ENCODE measurements at places on chromosomes 7 and 10.

DNA sequence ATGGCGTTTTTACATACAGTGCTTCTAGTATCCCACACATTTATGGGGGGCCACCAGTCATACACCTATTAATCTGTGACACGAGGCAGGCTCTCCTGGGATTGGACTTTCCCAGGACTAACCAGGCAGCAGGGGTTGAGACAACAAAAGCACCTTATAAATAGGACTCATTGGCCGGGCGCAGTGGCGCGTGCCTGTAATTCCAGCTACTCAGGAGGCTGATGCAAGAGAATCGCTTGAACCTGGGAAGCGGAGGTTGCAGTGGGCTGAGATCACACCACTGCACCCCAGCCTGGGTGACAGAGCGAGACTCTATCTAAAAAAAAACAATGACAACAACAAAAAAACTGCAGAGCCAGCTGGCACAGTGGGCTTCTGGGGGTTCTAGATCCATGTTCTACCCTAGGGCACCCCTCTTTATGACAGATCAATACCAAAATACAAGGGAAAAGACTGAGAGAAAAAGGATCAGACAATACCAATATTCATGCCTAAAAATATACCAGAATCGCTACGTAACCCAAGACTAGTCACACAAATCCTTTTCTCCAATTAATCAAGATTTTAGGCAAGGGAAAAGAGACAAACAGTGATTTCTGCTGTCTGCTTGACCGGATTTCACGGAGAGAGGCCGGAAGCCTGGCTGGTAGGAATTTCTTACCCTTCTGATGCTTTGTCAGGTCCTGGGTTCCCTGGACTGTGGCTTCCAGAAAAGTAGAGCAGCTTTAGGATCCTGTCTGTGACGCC is 98.4 kb upstream of the CCNY start:
- DNase-seq = no peak

DNA sequence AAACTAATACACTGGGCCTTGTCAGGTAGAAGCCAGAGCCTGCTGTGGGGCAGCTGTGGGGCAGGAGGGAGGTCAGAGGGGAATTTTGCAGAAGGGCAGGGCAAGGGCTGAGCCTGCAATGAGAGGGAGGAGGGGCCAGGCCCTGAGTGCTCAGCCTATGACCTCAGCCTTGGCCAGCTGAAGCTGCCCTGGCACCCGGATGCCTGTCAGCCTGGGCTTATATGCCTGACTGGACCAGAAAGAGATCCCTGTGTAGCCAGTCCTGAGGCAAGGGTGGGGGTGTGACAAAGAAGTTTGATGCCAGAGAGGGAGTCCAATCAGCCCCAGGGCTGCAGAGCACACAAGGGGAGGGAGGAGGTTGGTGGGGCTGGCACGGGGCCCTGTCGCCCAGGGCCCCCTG is 22.3 kb upstream of the PRRT4 start:
- no peak for DNase-seq

DNA sequence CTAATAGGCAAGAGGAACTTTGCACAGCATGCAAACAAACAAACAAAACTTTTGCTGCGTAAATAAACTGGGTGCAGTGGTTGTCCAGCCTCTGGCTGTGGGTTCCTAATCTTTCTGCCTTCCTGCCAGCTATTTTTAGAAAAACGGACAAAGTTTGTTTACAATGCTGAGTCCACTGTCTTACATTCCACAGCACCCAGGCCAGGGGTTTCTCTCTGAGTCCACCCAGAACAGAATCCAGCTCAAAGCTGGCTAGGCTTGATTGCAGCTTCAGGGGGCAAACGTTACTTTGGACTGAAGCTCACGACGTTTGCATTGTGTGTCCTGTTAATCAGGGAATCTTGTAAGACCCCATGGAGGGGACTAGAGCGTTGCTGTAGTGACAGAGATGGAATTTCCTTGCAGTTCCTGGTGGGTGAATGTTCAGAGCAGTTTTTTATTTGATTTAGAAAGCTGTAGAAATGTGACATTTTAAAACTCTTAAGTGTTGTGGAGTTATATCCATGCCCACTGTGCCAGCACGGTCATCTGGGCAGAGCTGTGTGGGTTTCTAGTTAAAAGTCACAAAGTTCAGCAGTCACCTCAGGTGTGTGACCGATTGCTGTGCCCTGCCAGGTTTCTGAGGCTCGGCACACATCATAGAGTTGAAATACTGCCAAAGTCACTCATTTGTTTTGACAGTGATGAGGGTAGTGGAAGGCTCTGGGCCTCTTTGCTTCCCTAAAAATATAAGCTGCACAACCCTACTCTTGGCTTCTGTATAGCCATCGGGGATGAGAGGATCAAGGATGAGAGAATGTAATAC is 247.0 kb downstream of the STK31 start:
- no peak for DNase-seq

- no peak for DNase-seq
Observed at GRCh38 chr7:128725531-128725930, 13.6 kb upstream of the CALU start.

GRCh38 chr7:2635810-2636701 is 4.3 kb downstream of the TTYH3 start:
- no peak for DNase-seq

DNA sequence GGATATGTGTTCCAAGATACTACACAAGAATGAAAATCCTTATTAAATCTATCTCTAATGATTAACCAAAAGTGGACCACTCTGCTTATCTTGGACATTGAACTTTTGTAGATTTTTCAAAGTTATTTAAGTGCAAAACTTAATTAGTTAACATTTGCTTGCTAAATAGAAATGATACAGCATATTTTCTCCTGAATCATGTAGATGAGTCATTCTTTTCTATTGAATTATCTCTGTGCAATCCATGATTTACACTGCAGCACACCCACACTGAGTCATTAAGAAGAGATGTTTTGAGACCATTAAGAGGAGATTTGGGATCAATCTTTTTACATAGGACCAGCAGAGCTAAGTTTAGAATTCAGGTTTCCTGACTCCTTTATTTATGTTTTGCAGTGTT is 6.6 kb upstream of the ABCC2 start:
- DNase-seq = no peak

DNA sequence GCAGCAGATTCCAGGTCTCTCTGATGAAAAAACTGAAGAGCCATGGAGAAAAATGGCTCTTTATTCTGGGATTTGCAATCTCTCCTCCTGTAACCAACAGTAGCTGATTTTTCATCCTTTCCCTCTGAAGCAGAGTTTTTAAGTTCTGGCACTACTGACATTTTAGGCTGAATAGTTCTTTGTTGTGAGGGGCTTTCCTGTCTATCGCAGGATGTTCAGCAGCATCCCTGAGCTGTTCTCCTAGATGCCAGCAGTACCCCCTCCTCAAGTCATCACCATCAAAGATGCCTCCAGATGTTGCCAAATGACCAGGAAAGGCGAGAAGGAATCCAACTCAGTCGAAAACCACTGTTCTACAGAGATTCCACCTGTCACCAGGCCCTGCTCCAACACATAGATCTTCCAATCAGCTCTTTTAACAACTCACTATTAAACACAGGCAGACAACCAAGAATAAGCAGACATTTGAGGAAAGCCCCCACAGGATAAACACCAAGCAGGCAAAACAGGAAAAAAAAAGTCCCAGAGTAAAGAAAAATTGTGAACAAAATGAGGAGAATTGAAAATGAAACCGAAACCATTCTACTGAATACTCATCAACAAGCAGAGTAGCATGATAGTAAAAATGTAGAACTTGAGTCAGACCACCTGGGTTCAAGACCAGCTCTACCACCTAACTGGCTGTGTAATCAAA is 124.8 kb downstream of the MPP7 start:
- no peak for DNase-seq

DNA sequence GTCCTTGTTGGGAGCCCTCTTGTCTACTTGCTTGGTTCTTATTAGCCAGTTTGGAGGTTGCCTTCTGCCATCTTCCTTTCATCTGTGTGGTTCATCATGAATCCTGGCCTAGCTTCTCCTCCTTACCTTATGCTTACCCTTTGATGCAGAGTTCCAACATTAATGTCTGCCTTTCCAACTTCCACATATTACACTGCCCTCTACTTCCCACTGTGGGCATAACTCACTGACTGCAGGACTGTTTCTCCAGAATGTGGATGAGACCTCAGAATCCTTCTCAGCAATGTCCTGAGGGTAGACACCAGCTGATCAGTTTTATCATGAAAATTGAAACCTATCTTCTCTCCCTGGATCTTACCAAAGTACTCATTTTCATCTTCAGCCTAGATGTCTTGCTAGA is 491.0 kb downstream of the LRMDA start:
- DNase-seq = no peak

GRCh38 chr10:26024303-26024702 is 90.3 kb downstream of the MYO3A start:
- no peak for DNase-seq

DNA sequence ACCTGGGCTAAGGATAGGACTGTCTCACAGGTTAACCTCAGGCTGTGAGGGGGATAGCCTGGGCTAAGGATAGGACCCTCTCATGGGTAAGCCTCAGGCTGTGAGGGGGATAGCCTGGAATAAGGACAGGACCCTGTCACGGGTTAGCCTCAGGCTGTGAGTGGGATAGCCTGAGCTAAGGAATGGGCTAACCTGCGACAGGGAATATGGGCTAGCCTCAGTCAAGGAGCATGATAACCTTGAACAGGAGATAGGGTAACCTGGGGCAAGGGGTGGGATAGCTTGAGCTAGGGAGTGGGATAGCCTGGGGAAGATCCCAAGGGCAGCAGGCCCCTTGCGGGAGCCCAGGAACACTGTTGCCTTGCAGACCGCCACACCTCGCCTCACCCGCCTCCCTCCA is 42.7 kb downstream of the GRID2IP start:
- DNase-seq = no peak

- no peak for DNase-seq
Observed at GRCh38 chr7:4519819-4520520, 162.1 kb upstream of the FOXK1 start.

- no peak for DNase-seq
Observed at GRCh38 chr10:132036153-132036886, 29.4 kb upstream of the JAKMIP3 start.

- no peak for DNase-seq
Observed at GRCh38 chr10:114172216-114172615, 1.8 kb downstream of the CCDC186 start.

- DNase-seq = no peak
Observed at GRCh38 chr7:143411976-143412708, 3.5 kb upstream of the EPHA1 start.

DNA sequence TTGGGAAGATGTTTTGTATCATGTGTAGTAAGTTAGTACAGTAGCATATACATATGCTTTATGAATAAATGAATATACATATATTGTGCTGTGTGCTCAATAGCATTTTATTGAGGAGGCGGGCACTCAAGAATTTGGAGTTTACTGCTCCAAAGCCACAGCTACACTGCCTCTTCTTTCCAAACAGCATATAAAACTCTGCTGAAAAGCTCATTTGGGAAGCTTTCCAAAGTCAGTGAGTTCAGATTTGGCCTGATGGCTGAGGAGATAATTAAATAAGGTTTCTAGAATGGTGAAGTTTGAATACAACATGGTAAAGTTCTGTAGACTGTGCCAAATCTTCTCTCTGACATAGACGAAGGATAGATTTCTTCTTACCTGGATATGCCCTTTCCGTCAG is 29.8 kb downstream of the CDK1 start:
- no peak for DNase-seq
